CD4-positive, alpha-beta memory T cell (primary cell): ENCODE measurements at places on chromosomes 6 and 20.

GRCh38 chr20:40591536-40591935, 97.5 kb downstream of the MAFB start:
- no peak for DNase-seq

DNA sequence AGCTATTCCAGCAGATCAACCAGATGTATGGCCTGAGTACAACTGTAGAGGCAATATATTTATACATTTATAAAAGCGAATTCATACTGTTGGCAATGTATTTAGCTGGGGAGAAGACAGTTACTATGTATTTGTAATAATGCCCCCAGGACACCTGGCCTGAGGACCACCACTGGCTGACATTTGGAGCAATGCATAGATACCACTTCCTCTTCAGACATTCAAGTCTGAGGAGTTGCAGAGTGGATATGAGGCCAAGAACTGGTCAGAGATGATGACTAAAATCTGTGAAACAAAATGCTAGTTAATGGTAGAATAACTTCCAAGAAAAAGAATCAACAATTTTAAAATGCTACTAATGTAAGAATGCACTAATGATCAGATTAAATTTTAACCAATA, 462.3 kb downstream of the CDC5L start:
- DNase-seq = no peak

DNA sequence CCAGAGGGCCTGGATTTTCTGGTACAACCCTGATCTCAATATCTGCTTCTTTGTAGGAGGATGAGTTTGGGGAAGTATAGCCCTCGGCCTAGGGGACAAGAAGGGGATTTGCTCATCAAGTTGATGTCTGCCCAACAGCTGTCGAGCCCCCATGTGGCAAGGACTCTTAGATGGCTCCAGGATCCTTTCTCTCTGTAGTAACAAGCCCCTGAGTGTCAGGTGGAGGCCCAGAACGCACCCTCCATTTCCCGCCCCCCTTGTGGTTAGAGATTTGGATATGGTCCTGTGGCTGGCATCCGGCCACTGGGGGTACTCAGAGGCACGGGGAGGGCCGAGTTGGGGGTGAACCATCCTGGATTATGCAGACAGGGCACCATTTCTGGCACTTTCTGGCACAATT, 50.1 kb downstream of the CTCFL start:
- no peak for DNase-seq

DNA sequence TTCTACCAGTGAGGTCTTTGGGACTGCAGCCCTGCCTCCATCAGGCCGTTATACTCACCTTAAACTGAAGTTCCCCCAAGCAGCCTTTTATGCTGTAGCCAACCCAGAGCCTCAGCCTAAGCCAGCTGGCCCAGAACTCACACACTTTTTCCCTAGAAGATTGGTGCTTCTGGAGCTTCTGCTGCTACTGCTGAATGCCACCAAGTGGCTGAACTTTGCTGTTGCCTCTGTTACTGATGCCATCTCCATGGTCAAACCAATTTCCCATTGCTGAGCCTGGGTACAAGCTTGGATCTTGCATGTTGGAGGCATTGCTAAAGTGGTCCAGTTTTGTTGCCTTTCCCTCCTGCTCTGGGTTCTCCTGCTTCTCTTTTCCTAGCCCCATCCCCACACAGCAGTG, 15.0 kb upstream of the TBX18 start:
- no peak for DNase-seq

GRCh38 chr20:63006540-63007359, at the start of gene BHLHE23:
Gene BHLHE23 (minus strand): TSS chr20:63006964. CDS start chr20:63006774, 190 bp downstream.
- DNase-seq = no peak

- no peak for DNase-seq
Measured at GRCh38 chr6:46486181-46486580, 5.1 kb downstream of the RCAN2 start.

DNA sequence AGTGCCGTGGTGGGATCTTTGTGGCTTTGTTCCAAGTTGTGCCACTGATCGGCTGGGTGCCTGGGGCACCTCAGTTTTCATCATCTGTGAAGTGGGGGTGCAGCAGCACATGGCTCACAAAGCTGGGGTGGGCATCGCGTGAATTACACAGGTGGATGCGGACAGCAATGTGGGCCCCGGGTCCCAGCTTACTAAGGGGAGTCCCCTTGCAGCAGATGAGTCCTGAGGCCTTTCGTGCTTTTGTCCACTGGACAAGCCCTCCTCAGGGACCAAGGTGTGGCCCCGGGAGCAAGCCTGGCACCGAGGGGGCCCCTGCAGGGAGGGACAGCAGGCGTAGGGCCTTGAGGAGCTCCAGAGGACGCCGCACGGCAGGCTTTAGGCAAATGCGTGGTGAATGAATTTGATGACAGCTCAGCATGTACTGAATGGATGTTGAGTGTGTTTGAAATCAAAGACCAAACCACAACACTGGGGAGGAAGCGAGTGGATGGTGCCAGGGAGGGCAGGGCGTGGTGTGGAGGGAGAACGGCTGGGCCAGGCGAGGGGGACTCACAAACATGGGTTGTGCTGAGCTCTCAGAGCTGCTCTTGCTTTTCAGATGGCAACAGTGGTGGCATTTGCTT, 53.2 kb downstream of the IRF4 start:
- peak; percentile 62 for DNase-seq

DNA sequence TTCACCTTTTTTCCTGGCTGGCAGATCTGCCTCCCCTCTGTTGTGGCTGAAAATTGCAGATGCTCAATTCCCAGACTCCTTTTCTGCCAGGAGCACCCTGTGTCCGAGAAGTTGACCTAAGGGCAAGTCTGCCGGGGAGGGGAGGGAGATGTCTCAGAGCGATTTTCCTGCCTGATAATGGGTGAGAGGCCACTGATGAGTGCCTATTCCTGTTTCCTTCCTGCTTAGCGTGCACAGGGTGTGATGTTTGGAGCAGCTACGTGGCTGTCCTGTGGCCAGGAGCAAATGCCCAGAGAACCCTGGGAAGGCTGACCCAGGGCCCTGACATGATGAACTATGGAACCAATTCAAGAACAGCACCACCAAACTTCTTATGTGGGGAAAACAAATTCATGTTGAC, 22.5 kb downstream of the SOX4 start:
- DNase-seq = no peak

DNA sequence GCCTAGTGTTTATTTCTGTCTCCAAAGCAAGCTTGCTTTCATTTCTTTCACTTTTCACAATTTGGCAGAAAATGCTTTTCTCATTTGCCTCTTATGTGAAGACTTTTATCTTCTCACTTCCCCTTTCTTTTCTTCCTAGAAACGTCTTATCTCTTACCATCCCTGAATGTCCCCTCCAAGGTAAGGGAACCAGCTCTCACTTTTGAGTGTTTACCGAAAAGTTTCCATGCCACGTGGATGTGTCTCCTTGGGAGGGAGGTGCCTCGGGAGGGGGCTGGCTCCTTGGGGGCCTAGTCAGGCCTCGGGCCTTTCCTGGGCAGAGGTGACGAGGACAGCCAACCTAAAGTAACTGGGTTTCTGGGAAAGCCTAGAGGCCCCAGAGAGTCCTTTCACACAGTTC, 127.4 kb downstream of the CD24 start:
- DNase-seq = no peak

- DNase-seq = no peak
Measured at GRCh38 chr6:148285205-148285604, 57.4 kb upstream of the SASH1 start.

- no peak for DNase-seq
Measured at GRCh38 chr20:57473246-57474048, 51.5 kb downstream of the CTCFL start.

- DNase-seq = no peak
Measured at GRCh38 chr6:169190144-169190584, 63.5 kb downstream of the THBS2 start.

GRCh38 chr6:111764238-111765175, 108.7 kb downstream of the FYN start:
- peak; percentile 73 for DNase-seq

DNA sequence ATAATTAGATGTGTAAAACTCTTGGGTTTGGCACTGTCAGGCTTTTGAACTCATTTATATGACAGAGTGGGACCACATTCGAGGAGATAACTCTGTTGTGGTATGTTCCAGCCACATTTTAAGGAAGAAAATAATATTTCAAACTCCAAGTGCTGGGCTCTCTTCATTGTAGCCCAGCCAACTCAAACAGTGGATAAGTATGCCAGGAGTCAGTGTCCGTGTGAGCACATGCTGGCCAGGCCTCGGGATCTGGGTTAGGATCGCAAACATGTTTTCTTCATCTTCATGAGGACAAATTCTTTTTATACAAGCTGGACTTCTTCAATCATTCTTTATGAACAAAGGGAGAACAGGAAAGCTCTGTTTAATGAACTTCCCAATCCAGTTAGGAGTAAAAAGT, 497.5 kb downstream of the MAFB start:
- DNase-seq = no peak

- no peak for DNase-seq
Measured at GRCh38 chr6:149443411-149444181, 41.2 kb downstream of the ZC3H12D start.

DNA sequence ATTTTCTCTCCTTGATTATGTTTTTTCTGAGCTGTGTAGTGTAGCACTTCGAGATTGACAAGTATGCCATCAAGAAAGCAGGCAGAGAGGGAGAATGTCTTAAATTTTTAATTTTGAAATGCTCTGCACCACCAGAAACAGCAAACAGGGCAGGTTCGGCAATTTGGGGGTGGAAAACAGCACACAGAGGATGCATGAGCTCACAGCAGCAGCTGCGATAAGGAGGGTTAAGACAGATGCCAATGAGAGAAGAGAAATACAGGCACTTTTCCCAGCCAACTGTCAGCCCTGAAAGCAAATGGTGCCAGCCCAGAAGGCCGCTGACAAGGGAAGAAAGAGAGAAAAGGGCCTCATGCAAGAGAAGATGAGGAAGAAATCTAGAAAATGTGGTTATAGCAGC, 15.1 kb upstream of the SNRPB2 start:
- no peak for DNase-seq

GRCh38 chr6:133190912-133191311, 50.2 kb upstream of the EYA4 start:
- DNase-seq = no peak

DNA sequence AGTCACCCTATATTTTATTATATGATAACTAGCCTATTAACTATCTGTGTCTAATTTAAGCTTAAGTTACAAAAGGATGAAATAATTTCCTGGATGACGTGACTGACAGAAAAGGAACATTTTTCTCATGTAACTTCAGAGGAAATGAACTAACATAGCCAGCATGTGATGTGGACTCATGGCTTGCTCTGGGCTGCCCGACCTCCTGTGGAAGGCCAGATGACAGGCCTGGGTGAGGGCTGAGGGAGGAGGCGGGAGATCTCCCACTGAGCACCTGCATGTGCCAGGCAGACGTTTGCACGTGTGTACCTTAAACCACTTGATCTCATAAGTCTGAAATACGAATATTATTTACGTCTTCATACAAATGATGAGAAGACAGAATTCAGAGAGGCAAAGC, 321.1 kb downstream of the SYNE1 start:
- DNase-seq = no peak

DNA sequence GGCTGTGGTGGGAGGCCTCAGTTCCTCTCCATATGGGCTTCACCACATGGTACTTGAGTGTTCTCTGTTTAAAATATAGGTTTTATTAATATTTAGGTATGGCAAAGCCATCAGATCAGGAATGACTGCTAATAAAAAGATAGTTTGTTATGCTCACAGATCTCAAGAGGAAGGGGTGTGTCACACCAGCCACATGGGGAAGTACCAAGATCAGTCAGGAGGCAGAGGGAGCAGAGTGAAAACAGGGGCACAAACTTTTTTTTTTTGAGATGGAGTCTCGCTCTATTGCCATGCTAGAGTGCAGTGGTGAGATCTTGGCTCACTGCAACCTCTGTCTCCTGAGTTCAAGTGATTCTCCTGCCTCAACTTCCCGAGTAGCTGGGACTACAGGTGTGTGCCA, 92.1 kb upstream of the GCM1 start:
- no peak for DNase-seq

DNA sequence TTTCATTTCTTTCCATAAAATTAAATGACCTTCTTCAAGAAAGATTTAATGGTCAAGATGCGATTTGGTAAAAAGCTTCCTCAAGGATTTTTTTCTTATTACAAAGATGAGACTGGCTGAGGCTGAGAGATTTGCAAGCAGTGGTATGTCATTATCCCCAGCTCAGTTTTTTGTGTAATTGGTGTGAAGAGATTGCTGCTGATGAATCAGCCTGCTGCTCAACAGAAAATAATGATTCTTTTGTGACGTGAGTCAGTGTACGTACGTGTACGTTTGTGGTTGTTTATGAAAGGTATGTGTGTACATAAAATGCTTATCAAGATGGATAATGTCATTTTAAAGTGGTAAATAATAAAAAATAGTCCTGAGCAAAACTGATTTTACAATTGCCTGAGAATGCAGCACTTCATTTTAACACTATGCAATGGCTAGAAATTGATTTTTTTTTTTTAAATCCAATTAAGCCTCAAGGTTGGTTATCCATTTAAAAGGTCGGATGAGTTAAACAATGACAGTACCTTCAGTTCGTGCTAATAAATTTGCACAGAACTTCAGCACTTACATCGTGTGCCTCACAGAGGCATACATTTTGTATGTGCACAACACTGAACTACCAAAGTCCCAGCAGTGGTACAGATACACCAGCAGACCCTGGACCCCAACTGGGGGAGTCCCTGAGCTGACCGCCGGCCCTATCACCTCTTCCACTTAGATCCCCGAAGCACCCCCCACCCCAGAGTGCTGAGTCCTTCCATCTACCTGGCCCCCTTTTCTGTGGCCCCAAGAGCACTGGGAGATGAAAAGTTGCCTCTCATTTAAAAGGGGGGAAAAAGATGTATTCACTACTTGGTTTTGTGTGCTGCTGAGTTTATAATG, 9.7 kb upstream of the NPEPL1 start:
- no peak for DNase-seq

GRCh38 chr6:124991764-124992295, 29.6 kb downstream of the RNF217 start:
- no peak for DNase-seq

- DNase-seq = no peak
Measured at GRCh38 chr20:53057579-53057978, 85.4 kb downstream of the TSHZ2 start.

GRCh38 chr20:15060265-15061060, 723.1 kb upstream of the FLRT3 start:
- no peak for DNase-seq

GRCh38 chr20:64188091-64188490, 23.8 kb downstream of the MYT1 start:
- DNase-seq = no peak

DNA sequence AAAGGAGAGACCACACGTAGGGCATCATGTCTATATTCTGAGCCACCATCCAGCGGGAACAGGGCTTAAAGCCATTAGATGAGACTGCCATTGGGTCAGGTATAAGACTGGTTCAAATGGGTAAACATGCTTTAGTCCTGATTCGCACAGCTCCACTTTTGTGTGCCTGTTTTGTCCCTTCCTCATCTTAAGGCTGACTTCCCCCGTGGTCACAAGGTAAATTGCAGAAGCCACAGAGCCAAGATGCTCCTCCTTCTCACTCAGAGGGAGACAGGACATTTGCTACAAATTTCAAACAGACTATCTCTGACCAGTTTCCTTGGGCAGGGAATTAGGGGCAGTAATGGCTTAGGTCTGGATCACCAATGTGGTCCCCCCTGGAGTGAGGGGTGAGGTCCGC, 11.4 kb upstream of the IFNGR1 start:
- no peak for DNase-seq

- no peak for DNase-seq
Measured at GRCh38 chr6:133804265-133804664, 84.6 kb upstream of the TCF21 start.
